ENCODE measurements at places on chromosomes 13 and 19.

GRCh38 chr19:11091703-11092153 is 2.5 kb downstream of the LDLR start:
- DNase-seq, result no peak

GRCh38 chr13:20990910-20991525 is 70.4 kb downstream of the LATS2 start:
- no peak for DNase-seq

- DNase-seq, result no peak
Measured at GRCh38 chr13:23794267-23795161, 94.7 kb downstream of the MIPEP start.

DNA sequence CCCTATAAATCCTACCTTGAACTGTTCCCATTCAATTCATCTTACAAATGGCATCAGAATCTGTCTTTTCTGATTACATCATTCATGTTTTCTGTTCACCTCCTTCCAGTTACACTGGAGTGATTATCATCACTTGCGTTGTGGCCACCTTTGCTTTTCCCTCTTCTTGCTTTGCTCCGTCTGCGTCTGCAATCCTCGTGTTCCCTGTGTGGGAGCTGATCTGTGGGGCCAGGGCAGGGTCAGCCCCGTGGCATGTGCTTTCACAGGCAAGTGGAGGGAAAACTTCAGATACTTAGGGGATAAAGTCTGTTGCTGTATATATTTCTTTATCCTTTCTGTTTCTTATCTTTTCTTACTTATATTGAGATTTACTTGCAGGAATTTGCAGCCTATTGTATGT is 277.7 kb downstream of the SLC7A1 start:
- peak; percentile 9 for DNase-seq

GRCh38 chr13:94673851-94674250 is 38.5 kb downstream of the SOX21 start:
- no peak for DNase-seq

DNA sequence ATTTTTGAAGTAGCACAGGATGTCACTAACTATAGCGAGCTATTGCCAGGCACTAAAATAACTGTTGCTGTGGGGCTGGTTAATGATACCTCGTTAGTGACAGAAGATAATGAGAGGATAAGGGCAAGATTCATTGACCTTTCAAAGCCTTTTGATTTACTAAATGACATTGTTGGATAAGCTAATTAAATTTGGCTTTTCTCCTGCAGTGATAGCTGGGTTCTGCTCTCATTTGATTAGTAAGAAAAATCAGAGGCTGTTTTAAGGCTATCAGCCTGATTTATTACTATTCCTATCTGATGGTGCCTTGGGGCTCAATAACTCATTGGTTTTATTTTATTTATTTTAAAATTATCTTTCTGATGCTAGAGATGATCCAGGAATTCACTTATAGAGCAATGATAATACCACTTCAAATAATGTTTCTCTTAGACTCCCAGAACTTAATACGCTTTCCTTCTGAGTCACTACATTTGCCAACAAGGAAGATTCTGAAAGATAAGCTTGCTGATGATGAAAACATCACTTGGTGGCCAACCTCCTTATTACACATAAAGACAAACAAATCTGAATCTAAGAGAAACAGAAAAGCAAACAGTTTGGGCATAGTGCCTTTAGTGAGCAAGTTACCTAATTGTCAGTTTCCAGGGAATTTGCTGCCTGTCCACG is 501.3 kb upstream of the ARGLU1 start:
- no peak for DNase-seq

- DNase-seq, result no peak
Measured at GRCh38 chr13:32830336-32831031, 185.7 kb upstream of the KL start.

DNA sequence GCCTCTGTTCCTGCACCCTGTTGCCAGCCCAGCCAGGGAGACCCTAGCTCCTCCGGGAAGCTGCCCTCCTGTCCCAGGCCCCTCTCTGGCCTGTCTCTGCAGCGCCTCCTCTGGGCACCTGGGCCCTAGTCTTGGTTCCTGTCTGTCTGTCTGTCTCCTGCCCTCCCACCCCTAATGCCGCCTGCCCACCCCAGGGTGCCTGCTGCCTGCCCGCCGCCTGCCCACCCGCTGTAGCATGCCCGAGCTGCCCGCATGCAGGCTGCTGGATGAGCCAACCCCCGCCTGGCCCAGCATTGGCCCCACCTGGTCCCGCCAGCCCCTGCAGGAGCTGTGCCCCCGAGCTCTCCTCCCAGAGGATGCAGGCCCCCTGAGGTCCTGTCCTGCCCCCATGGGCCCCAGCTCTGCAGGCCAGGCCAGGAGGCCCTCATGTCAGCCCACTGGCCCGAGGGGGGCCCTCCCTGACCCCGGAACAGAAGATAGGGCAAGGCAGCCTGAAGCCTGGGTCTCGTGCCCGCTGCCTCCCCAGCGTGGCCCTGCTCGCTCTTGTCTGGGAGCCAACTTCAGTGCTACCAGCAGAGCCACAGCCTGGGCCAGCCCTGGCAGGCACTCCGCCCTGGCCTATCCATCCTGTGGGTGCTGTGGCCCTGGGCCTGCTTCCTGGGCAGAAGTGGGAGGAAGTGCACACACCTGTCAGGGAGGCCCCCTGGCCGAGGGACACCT is 5.2 kb downstream of the MAP2K7 start:
- DNase-seq, result no peak

GRCh38 chr13:70339738-70340137 is 231.5 kb upstream of the KLHL1 start:
- DNase-seq, result peak; percentile 32

GRCh38 chr13:20616059-20616797 is 49.3 kb downstream of the IFT88 start:
- DNase-seq, result no peak

DNA sequence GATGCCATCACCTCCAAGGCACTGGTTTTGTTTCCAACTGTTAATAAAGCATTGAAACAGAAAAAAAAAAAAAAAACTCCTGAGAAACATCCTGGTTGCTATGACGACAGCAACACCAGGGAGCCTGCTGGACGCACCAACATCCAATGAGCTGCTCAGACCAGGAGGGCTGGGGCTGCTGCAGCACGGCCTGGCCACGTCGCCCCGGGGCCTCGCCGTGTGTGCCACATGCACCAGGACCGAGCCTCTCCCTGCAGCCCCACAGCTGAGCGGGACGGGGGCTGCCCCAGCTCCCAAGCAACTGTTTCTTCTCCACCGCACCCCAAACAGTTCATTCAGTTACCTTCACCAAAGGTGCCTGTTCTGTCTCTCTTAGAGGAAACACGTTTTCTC is 54.5 kb downstream of the RASA3 start:
- peak; percentile 34 for DNase-seq

- DNase-seq, result no peak
Measured at GRCh38 chr19:3483226-3483628, at the start of gene SMIM44. TSS of gene SMIM44 (minus strand) at chr19:3483441. CDS start at chr19:3483403, 38 bp downstream.

DNA sequence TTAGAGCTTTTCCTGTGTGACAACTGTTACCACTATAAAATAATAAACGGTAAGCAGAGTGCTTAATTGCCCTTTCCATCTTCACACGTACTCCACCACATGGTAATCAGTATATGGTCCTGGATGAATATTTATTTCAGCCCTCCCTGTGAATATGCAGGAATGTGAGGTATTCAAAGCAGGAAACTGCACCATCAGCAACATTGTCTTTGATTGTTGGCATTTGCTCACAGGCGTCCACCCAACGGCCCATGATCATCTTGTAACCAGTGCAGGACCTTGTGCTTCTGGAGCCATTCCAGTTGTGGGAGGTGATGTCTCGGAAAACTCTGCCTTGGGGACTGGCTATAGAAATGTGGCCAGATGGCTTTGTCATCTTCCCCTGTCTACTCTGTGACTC is 132.6 kb downstream of the COG6 start:
- DNase-seq, result no peak

DNA sequence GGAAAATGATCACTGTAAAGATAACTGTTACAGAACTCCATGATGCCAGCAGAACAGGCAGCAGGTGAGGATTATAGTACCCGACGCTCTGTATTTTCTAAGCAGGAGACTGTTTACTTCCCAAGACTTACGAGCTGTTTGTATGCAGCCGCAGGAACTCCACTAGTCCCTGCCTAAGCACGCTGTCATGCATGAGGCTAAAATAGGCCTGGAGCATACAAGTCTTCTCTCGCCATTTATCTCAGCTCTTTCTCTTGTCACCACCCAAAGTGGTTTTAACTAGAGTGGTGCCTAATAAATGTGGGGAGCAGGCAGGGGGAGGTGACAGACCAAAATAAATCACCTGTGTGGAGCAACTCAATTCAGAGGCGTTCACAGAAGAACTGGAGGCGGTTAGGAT is 175.8 kb downstream of the TDRD3 start:
- DNase-seq, result peak; percentile 12
